DMS153 (cell line): ENCODE measurements at places on chromosomes 3 and 15.

DNA sequence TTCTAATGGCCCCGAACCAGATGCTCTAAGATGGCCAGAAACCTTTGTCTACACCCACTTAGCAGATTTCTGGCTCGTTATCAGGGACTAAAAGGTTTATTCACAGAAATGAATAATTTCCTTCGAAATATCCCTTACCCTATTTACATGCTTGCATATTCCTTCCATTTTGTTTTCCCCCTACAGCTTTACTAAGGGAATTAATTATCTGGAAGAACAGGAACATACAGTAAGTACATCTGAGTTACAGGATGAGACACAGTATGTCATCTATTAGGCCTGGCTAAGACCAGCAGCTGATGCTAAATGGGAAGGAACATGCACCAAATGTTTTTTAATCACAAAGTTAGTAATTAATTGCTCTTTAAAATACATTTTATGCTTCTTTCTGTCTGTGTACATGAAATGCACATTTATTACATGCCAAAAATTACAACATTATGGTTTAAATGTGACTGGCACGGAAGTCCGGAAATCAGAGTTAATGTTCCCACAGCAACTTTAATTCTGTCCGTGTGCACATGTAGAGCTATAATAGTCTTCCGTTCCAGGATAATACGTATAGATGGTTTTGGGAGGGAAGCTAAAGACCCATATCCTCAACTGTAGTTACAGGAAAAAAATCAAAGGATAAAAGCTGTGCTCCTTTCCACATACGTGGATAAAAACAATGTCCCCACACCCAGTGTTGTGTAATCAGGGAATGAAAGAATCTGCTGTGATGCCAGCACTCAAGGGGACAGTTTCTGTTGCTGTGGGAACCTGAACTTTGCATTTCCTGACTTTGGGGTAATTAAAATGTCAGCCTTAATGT is 82.0 kb downstream of the TIGIT start:
- DNase-seq, result no peak

GRCh38 chr3:185215873-185216606 is 37.8 kb downstream of the EHHADH start:
- no peak for DNase-seq

DNA sequence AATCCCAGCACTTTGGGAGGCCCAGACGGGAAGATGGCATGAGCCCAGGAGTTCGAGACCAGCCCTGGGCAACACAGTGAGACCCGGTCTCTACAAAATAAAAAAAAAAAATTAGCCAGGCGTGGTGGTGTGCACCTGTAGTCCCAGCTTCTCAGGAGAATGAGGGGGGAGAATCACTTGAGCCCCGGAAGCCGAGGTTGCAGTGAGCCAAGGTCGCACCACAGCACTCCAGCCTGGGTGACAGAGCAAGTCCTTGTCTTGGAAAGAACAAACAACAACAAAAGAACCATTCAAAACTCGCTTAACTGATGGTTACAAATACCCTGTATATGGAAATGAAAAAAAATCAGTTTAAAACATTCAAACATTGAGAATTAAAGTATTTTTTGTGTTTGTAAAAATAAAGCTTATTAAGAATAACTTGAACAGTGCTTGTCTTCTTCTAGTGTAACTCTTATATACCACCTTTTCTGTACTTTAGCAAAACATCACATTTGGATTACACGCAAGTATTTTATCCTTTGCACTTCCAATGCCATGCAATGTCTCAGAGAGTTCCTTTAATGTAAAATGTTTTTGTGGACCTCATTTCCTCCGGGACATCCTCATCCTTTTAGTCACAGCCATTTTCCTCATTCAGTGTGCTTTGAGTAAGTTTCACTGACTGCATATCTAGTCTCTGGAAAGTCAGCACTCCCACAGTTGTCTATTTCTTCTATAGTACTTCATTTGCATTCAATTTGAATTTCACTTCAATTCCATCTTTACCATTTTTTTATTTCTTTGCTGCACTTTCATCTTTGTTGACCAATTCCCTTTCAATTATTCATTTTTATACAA is 113.0 kb upstream of the GOLGA8J start:
- DNase-seq, result no peak

DNA sequence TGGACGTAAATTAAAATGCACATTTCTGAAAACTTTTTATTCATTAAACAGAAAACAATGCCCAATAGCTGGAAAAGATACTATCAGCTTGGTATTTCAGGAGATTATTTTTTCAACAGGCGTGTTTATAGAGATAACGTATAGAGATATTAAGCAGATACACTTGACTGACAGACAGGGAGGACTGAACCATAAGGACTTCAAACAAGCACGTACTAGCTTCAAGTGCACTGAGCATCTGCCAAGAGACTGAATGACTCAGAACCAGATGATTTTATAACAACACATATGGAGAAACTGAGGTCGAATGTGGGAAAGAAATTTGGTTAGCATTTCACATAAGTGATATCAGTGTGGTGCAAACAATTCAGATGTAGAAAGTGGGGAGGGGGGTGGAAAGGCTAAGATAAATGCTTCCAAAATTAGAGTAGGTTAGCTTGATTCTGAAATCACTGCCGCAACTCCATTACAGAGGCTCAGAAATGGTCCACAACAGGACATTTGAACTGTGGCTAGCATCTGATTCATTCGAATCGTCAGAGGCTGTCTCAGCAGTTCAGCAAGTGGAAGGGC is 103.5 kb downstream of the SEMA6D start:
- no peak for DNase-seq

DNA sequence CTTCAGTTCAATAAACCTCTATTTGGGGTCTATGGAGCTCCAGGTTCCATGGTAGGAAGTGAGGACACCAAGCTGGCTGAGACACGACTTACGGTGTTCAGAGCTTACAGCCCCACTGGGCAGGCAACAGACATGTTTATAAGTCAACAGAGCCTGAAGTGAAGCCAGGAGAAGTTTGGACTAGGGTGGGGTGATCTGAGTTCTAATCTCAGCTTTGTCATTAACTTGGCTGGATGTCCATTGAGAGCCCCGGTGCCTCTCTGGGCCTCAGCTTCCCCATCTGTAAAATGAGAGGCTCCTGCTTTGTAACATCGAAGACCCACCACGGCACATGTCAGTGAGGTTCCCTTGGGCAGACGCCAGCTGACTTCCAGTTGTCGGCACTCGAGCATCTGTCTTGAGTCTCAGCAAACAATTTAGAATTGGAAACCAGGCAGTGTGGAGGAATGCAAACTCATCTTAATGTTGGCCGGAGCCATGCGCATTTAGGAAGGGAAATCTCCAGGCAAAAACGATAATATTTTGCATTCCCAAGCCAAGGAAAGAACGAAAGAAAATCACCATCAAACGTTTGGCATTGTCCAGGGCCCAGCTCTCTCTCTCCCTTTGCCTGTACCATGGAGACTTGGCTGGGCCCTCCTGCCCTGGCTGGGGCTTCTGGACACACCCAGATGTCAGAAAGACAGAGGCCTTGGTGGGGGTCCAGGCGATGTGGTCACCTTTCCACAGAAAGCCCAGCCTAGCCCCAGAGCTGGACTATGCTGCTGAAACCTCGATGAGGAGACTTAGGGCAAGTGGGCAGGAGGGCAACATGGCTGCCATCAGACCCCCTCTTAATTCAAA is 18.4 kb downstream of the ITGA11 start:
- DNase-seq, result no peak

DNA sequence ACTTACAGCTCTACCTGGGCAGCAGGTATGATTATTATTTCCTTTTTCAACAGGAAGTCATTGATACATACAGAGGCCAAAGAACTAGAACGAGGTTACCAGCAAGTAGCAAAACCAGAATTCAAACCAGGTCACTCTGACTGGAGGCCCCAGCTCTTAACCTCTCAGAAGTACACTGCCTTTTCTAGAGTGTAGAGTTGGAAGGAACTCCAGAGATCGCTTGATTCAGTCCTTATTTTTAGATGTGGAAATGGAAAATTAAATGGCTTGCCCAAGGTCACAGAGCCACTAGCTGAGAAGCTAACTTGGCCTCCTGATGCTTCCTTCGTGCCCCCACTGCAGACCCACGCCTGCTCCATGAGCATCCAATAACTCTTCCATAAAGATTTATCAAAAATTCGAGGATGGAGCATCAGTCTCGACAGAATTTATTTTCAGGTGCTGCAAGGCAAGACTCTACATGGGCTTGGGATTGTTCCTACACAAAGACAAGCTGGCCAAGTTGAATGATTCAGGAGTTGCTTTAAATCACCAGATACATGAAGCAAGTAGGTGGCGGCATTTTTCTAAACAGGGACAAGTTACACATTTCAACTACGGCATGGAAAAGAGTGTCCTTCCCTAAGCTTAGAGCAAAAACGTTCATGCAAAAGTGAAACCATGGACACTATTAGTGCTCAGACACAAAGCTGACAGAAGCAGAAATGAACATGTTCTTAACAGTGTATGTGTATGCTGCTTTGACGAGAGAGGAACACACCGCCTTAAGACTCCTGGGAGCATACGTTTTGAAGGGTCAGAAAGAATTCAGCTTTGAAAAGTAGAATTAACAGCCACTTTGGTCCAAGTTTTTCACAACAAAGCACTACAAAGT is 235.7 kb downstream of the THRB start:
- DNase-seq, result no peak

GRCh38 chr3:104368760-104369159 is 997.9 kb upstream of the ALCAM start:
- DNase-seq, result no peak

DNA sequence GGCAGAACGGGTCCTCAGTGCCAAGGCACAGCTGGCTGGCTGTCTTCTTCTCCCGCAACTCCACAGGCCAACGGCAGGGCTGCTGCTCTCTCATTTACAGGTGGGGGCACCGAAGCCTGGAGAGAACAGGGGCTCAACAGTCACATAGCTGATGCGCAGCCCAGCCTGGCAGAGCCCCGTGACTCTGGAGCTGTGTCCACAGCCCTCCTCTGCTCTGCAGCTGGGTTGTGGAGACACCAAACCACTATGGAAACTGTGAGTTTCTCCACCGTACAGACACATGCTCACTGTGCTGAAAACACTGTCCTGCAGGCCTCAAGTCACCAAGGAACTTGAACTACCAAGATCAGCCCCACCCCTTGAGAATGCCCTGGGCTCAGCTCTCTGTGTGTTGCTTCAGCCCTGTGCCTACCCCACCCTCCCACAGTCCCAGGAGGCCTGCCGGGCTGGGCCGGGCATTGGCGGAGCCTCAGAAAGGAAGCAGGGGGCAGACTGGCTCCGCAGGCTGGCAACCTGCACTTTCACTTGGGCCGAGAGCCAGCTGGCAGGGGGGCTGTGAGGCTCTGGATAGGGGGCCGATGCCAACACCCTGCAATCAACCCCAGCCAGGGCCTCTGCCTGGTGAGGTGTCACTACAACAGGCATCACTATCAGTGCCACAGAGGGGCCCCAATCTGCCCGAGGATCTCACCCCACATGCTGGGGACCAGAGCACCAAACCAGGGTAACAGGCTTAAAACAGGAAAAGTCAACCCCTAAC is 113.7 kb upstream of the RPL32 start:
- no peak for DNase-seq
